ENCODE measurements at places on chromosomes 2 and 18.

GRCh38 chr2:105771836-105772235, 27.1 kb downstream of the NCK2 start:
- no peak for DNase-seq

DNA sequence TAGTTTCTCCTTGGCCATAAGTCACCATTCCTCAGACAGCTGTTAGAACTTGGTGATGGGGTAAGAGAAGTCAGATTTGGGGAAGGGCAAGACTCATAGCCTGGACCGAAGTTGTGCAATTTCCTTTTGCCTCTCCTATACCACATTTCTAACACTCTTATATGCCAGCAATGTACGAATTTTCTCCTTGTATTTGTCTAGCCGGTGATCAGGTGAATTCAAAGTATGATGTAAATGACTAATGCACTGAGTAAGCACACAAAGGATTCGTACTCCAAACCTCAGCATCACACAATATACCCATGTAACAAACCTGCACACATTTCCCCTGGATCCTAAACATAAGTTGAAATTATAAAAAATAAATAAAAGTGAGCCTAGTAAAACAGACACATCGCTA, 1143.5 kb upstream of the CELF4 start:
- DNase-seq: no peak

GRCh38 chr2:31429759-31430438, 15.4 kb upstream of the XDH start:
- no peak for DNase-seq

DNA sequence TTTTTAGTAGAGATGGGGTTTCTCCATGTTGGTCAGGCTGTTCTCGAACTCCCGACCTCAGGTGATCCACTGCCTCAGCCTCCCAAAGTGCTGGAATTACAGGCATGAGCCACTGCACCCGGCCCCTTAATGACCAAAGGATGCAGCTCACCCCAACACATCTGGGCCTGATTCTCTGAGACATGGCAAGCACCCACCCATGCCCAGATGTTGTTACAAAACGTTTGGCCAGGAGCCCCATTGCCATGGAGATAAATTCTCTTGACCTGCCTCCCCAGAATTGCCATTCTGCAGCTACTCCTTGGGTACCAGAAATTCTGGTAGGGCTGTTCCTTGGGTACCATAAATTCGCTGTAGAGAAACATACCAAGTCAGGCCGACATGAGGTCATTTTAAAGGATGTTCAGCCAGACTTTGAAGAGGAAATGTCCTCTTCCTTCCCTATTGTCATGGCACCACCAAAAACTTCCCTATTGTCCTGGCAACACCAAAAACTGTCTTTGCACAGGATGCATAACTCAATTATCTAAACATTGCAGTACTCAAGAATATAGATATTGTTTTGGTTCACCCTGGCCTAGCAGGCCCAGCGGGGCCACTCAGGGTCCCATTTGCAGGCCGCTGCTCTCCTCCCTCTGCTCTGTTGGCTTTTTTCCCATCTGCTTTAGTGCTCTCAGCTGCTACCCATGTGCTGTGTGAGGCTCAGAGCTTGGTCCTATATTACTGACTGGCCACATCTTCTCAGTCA, 160.9 kb upstream of the TTC39C start:
- no peak for DNase-seq

GRCh38 chr2:188668017-188668680, 306.0 kb upstream of the COL3A1 start:
- DNase-seq: no peak

GRCh38 chr2:190407246-190407661, 901 bp upstream of the MFSD6 start:
- DNase-seq: peak; percentile 86

- no peak for DNase-seq
Measured at GRCh38 chr2:233273120-233273519, 21.6 kb downstream of the ATG16L1 start.

GRCh38 chr2:174753038-174753633, 11.1 kb downstream of the CHRNA1 start:
- DNase-seq: peak; percentile 57

- no peak for DNase-seq
Measured at GRCh38 chr2:184620367-184620766, 22.0 kb downstream of the ZNF804A start.

DNA sequence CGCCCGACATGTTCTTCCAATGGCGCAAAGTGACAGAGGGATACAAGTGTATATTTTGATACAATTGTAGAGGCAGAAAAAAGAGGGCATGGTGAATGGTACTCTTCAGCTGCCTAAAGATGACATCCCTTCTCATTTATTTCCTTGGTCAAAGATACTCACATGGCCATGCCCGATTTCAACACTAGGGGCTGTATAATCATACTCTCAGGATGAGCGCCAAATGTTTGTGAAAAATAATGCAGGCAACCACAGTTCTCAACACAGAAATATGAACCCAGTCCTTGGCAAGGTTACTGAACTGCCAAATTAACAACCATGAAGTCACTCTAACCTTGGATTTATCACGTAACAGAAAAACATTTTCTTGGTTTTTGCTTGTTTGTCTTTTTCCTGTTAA, 204.4 kb downstream of the CCDC102B start:
- DNase-seq: no peak

GRCh38 chr2:75772908-75773630, 62.4 kb upstream of the GCFC2 start:
- no peak for DNase-seq

- no peak for DNase-seq
Measured at GRCh38 chr2:240216167-240216566, 75.7 kb upstream of the OTOS start.

- no peak for DNase-seq
Measured at GRCh38 chr2:239948100-239948881, 76.9 kb downstream of the NDUFA10 start.

DNA sequence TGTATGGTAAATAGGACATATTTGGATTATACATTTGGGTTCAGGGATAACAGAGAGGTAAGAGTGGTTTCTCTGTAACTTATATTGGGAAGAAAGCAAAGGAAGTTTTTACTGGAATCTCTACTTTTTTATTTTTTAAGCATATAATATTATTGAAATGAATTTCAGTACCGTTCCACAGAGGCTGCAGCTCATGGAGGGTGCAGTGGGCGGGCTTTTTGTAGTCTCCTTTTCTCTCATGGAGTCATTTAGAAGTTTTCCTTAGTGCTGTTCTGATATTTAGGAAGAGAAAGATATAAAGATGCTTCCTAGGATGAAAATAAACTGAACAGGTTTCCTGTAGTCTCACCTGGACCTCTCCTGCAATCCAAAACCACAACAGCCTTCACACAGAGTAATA, 1153.3 kb upstream of the TMEFF2 start:
- no peak for DNase-seq

- DNase-seq: no peak
Measured at GRCh38 chr2:24181849-24182248, 7.0 kb downstream of the FAM228A start.

DNA sequence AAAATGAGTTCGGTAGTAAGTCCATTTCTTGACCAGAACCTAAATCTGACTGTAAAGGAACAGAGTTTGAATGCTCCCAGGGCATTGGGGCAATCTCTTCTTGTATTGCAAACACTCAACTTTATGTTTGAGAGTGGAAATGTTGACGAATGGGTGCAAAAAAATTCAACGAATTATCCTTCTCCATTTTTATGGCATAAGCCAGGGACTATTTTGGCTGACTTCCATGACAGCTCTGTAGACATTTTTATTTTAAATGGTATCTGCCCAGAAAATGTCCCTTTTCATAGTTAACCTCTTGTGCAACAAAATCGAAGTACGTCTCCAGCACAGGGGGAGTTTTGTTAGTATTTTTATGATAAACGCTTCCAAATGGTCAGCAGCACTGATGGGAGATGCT, 3.7 kb downstream of the MLPH start:
- no peak for DNase-seq

- DNase-seq: no peak
Measured at GRCh38 chr2:85369500-85369899, 14.9 kb downstream of the ELMOD3 start.

DNA sequence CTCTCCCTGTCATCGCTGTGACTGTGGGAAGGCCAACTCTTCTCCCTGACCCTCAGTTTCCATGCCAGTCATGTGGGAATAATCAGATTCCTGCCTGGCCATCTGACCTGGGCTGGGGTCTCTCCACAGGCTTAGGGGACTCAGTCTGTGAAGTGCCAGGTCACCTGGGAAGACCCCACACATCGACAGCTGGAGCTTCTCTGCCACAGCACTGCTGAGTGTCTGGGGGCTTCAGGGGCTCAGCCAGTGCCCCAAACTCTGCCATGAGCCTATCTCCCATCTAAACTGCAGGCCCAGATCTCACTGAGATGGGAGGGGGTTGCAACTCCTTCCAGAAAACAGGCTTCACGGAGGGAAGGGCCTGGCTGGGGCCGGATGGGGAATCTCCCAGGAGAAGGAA, 42.0 kb upstream of the OTOS start:
- no peak for DNase-seq

DNA sequence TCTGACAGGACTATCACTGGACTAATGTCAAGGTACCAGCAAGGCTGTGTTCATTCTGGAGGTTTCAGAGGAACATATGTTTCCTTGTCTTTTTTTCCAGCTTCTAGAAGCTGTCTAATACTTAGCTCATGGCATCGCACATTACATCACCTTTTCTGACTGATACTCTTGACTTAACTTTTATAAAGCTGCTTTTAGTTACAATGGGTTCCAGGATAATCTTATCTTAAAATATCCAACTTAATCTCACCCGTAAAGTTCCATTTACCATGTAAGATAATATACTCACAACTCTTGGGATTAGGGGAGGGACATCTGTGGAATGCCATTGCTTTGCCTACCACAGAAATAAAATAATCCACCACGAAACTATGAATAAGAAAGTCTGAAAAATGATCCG, 394.2 kb downstream of the CDH19 start:
- DNase-seq: no peak

DNA sequence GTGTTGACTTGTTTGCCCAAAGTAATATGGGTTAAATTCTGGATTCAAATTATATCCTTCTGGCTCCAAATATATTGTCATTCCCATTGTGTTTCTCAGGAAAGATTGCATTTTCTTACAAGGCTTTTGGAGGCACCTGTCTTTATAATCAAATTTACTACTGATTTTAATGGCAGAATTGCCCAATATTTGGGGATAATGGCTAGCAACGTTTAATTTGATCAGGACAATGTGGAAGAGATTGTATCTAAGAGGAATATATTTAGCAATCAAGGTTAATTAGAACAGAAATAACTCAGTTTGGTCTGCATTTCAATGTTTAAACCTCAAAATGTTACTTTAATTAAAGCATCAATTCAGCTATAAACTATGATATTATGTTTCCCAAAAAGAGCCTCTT, 41.7 kb upstream of the ZNF804A start:
- no peak for DNase-seq

DNA sequence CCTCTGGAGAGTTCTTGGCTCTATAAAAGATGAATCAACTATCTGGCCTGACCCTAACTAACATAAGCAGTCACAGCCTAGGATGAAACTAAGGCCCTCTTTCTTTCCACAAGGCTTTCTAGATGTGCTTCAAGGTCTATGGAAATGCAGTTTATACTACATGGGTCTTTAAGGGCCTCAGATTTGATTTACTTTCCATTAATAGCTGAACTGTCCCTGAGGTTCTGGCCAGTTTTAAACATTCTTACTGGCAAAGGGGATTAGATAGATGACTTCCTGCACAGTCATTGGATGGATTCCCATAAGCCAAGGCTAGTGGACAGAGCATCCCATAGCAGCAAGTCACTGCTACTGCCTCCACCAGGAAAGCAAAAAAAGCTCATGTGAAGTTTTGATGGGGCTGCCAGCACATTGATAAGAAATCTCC, 38.1 kb upstream of the LCLAT1 start:
- DNase-seq: no peak

DNA sequence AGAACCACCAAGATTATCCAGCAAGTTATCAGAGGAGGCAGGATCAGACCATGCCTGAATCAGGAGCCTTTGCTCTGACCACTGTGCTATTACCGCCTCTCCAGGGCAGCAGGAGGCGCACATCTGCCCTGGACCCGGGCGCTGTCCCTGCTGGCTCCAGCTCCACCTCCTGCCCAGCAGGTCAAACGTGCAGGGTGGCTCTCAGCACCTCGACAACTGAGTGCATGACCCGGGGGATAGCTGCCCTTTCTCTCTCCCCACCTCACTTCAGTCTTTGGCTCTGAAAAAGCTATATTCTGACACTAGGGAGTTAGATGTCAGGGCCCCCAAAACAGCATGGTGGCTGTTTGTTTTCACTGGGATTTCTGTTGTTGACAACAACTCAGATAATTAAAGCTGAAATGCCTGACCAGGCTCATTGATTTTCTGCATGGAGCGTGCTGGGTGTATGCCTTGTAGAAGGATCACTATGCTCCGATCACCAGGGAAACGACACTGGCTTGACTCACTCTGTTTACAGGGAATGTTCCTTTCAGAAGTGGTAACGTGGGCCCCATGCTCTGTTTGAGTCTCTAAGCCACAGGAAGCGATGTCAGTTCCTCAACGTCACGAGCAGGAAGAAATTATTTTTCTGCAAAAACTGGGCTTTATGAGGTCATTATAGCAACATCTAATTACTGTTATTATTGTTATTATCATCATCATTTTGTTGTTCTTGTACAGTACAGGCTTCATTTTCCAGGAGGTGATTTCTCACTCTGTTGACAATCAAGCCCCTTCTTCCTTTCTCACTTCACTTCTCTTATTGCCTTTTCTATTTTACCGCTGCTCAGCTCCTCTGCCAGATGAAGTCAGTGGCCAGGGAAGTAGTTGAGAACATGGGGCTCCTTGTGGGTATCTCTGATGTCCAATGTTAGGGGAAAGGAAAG, 125.6 kb downstream of the PLB1 start:
- peak; percentile 97 for DNase-seq

DNA sequence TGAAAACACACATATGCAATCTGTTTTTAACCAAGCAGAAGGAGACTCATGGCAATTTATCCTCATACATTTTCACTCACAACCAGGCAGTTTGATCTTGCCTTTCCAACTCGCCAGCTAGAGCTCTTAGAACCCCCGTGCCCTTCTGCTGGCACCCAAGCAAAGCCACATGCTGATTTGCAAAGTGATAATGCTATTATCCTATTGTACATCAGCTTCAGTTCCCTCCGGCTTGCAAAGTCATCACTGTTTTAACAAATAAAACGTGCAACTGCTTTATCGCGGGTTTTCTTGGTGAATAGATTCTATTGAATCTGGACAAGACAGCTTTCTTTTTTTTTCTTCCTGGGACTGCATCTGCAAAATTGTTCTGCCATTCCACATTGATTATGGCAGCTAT, 314.6 kb downstream of the LNPK start:
- no peak for DNase-seq

- DNase-seq: no peak
Measured at GRCh38 chr2:4914551-4914950, 777.6 kb upstream of the SOX11 start.
